ENCODE measurements at places on chromosomes 2 and 18.

- DNase-seq, result no peak
Measured at GRCh38 chr2:88144914-88145497, 17.1 kb upstream of the FABP1 start.

GRCh38 chr2:239297142-239298004, 103.4 kb downstream of the HDAC4 start:
- DNase-seq, result no peak

- no peak for DNase-seq
Measured at GRCh38 chr2:109231996-109232705, 103.1 kb downstream of the SH3RF3 start.

GRCh38 chr2:143524559-143525401, 395.6 kb downstream of the ARHGAP15 start:
- no peak for DNase-seq

GRCh38 chr2:96207073-96207773, 1.4 kb downstream of the STARD7 start:
- no peak for DNase-seq

DNA sequence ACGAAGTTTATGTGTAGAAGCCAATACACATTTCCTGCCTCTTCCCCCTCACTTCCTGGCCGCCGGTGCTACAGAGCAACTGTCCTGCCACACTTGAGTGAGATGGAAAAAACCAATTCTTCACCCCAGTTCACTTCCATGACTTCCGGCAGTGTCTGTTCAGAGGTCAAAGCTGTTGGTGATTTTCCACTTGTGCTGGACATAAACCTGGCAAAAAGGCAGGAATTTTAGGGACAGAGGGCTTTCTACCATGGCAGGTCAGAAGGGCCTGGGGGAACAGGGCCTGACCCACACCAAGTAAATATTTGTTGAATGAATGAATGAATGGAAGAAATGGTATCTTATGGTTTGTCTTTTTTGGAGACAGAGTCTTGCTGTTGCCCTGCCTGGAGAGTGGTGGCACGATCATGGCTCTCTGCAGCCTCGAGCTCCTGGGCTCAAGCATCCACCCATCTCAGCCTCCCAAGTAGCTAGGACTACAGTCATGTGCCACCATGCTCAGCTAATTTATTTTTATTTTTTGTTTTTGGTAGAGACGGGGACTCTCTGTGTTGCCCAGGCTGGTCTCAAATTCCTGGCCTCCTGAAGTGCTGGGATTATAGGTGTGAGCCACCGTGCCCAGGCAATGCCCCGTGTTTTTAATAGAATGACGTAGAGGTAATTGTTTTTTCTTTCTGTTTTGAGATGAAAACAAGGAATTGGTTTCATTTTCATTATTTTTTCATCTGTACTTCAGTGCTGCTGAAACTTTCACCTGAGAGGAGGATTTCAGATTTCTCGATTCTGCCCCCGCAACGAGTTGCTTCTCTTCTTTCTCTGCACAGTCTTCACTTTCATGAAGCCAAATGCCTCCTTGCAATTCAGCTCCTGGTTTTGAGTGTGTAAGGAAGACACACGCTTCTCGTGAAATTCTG, 48.0 kb upstream of the LPIN2 start:
- no peak for DNase-seq

DNA sequence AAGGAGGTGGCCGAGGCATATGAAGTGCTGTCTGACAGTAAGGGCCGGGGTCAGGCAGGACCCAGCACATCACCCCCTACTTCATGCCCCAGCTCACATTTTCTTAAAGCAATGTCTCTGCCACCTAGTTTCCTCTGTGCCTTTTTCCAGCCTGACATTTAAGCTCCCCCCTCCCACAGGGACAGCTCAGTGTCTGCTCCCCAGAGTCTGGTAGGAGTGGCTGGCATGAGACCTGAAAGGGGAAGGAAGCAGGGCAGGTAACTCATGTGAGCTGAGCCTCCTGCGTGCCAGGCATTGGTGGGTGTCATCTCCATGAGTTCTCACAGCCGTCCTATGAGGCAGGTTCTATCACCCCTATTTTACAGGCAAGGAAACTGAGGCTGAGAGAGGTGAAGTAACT, 1.5 kb downstream of the DNAJB2 start:
- no peak for DNase-seq

GRCh38 chr18:58247363-58247834, 203.4 kb downstream of the NEDD4L start:
- DNase-seq, result no peak

GRCh38 chr2:176852667-176853066, 359.9 kb upstream of the HNRNPA3 start:
- no peak for DNase-seq

Measured in HCT116 (cell line).